ENCODE measurements at places on chromosomes 3 and 15.

DNA sequence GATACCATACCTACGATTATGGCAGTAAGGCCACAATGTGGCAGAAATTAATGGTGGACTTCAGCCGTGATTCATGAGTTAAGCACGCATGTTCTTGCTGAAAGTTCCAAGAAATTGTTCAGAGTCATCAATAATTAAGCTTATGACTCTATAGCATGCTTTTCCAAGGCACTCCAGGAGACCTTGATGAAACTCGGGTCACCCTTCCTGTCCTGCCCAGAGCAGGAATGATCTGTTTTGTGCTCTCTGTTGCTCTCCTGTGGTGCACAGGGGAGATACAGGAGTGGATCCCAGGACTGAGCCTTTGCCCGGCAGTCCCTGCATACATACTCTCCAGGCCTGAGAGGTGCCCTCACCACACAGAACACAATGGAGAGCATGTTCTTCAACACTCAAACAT is 141.6 kb upstream of the SLC2A2 start:
- DNase-seq: no peak

GRCh38 chr3:37526511-37526910 is 335.2 kb upstream of the CTDSPL start:
- no peak for DNase-seq

- peak; percentile 71 for DNase-seq
Measured at GRCh38 chr3:14424711-14425580, 22.5 kb downstream of the SLC6A6 start.

DNA sequence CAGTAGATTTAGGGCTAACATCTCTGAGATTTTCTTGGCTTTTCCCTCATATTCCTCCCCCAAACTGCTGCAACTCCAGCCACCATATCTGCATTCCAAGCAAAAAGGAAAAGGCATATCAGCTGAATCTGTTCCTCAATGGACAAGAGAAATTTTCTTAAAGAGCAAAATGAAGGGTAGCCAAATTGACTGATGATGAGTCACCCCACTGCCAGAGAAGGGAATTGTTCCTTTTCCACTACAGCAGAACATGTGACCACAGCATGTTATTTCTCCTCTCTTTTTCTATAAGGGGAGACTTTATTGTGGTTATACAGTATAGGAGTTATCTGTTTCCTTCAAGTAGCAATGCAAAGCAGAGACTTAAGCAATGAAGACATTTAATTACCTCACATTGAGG is 172.5 kb downstream of the MTHFS start:
- no peak for DNase-seq

DNA sequence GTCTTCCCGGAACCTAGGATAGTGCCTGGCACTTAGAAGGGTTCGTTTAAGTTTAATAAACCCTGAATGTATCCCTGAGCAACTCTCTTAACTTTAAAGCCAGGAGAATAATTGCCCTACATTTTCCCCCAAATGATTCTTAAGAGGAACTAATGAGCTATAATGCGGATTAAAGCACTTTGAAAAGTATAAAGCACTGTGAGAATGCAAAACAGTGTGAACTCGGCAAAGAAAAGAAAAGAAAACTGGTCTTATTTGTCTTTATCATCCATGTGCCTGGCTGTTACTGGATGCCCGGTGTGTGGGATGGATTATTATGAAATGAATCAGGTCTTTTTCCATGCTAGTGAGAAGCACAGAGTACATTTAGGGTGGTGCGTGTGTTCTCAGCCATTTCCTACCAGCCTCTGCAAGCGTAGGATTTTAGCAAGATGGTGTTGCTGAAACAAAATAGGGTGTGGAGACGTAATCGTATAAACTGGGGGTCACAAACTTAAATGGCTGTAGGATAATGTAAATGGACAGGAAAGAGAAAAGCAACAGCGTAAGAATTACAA is 983 bp downstream of the KBTBD12 start:
- no peak for DNase-seq

- no peak for DNase-seq
Measured at GRCh38 chr3:15750143-15750542, 47.6 kb downstream of the ANKRD28 start.

All from activated CD8-positive, alpha-beta memory T cell treated with anti-CD3 and anti-CD28 coated beads for 24 hours (primary cell).